ENCODE measurements at places on chromosomes 2 and 18.

DNA sequence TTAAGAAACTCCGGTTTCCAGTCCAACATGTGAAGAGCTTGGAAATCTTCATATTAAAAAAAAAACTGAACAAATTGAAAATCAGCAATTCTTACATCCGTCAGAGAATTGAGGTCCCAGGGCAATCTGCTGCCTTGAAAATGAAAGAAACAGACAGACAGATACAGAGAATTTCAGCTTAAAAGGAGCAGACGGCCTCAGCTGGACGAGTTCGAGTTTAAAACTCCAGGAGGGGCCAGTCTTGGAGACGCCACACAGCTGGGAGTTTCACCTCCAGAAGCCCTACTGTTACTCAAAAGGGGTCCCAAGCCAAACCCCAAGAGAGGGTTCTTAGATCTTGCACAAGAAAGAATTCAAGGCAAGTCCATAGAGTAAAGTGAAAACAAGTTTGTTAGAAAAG, 226.5 kb upstream of the ARL4C start:
- no peak for DNase-seq

DNA sequence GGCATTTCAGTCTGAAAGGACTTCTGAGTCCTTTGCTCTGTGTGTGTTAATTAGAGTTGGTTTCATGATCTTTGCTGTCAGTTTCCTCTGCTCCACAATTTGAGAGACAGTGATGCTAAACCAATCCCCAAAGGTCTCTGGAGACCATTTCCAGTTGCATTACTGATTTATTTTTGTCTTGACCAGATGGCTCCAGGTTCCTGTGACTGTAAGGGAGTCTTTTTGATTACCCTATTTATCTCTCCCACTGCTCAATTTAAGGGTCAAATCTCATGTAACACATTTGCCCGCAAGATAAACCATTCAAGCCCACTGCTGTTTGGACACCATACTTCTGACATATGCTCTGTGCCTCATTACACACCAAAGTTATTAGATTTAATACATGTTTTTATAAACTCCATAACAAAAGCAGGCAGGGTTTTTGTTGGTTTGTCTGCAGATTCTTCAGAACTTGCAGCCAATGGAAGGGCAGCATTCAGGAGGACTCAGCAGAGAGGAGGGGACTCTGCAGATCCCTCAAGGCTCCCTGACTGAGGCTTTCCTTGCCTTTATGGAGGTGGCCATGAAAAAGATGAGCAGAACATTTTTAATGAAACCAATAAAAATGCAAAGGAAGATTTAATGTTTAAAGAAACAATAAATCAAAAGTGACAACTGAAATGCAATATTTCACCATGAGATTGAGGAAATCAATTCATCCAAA, 889.3 kb upstream of the CELF4 start:
- DNase-seq = no peak

- no peak for DNase-seq
Observed at GRCh38 chr2:85787282-85787980, 33.6 kb downstream of the ATOH8 start.

- DNase-seq = peak; percentile 62
Observed at GRCh38 chr2:12514631-12515437, 201.9 kb upstream of the TRIB2 start.
